Pancreas (tissue), 10 donors: ENCODE measurements at places on chromosomes 12 and 14. TPM values are rescaled to one million over a fixed set of nuclear protein-coding genes. Genes with fewer than 3 reads are reported as not detected.

GRCh38 chr12:87802721-87803011, 226.5 kb downstream of the C12orf50 start:
- H3K4me1 ChIP-seq, result peaks cover 12% of the 10 kb centered on the region
- no peaks in the 10 kb centered on the region for H3K27me3 ChIP-seq
- no peak overlapping the region for H3K27ac ChIP-seq
- DNase-seq, result no peak
- H3K4me3 ChIP-seq, result no peak overlapping the region

GRCh38 chr14:92945959-92946846, 23.3 kb downstream of the CHGA start:
- peak; percentile 44 for DNase-seq
- H3K27ac ChIP-seq, result no peak overlapping the region
- H3K36me3 ChIP-seq, result no peaks in the 10 kb centered on the region
- no peaks in the 10 kb centered on the region for H3K27me3 ChIP-seq

Gene DPF3
- 0.94 TPM for total RNA-seq

DNA sequence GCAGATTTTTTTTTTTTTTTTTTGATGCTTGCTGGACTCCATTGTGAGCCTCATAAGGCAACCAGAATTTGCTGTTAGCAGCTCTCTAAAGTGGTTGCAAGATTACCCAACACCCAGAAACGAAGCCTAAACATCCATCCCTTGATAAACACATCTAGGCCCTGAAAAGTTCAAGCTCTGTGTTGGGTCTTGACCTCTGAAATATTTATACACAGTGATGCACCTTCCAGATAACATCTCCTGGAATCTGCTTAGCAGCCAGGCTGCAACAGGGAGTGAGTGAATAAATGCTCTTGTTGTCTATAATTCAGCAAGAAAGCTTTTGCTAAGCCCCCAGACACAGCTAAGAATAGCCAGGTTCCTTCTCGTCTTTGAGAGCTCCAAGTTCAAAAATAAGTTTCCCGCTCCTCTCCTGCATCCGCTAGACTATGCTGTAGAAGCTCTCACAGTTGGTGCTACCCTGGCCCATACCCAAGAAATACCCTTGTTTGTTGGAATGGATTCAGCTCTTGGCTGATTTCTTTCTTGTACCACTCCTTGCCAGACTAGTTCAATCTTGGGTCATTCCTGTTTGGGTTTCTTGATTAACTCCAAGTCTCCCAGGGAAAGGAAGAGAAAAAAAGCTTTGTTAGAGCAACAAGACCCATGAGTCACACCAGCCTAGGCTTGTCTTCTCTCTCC, 610.6 kb upstream of the TBX3 start:
- H3K4me1 ChIP-seq, result no peaks in the 10 kb centered on the region
- no peaks in the 10 kb centered on the region for H3K36me3 ChIP-seq
- no peak overlapping the region for H3K4me3 ChIP-seq
- H3K27me3 ChIP-seq, result no peaks in the 10 kb centered on the region
- no peak for DNase-seq
- H3K27ac ChIP-seq, result no peak overlapping the region

- peaks cover 5% of the 10 kb centered on the region for H3K4me1 ChIP-seq
- peak; percentile 67 for DNase-seq
- no peaks in the 10 kb centered on the region for H3K36me3 ChIP-seq
- H3K27me3 ChIP-seq, result no peaks in the 10 kb centered on the region
- no peak overlapping the region for H3K4me3 ChIP-seq
These were observed 2.3 kb upstream of the HSPB8 start for GRCh38 chr12:119176267-119177055.

DNA sequence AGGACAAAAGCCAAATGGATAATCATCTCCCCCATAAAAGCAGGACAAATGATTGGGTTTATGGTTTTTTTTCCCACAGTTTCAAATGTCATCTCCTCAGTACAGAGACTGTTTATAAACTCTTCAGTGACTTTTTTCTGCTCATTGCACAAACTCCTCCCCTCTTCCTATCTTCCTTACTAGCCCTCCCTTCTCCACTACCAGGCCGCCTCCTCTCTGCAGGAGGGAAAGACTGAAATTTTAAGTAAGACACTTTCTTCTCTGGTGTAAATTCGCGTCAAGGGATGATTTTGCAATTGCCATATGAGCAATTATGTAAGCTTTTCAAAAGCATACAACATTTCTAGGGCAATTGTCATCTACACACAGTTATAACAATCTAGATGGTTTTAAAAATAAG, 37.0 kb downstream of the BTG1 start:
- H3K27me3 ChIP-seq, result no peaks in the 10 kb centered on the region
- no peak for DNase-seq
- peaks cover 15% of the 10 kb centered on the region for H3K4me1 ChIP-seq
- H3K36me3 ChIP-seq, result no peaks in the 10 kb centered on the region
- peak overlapping the region; percentile 66 for H3K27ac ChIP-seq
- H3K4me3 ChIP-seq, result no peak overlapping the region

GRCh38 chr12:127245009-127245408, 1022.0 kb upstream of the TMEM132C start:
- no peak overlapping the region for H3K4me3 ChIP-seq
- no peaks in the 10 kb centered on the region for H3K27me3 ChIP-seq
- H3K4me1 ChIP-seq, result no peaks in the 10 kb centered on the region
- no peaks in the 10 kb centered on the region for H3K36me3 ChIP-seq

Gene RPL6
- total RNA-seq, result 911 TPM

Gene MMP14
- total RNA-seq, result 61.8 TPM

Gene CBLN3
- total RNA-seq, result 0.84 TPM

- no peak overlapping the region for H3K4me3 ChIP-seq
- peaks cover 17% of the 10 kb centered on the region for H3K4me1 ChIP-seq
- H3K36me3 ChIP-seq, result no peaks in the 10 kb centered on the region
- H3K27me3 ChIP-seq, result no peaks in the 10 kb centered on the region
- no peak overlapping the region for H3K27ac ChIP-seq
These were observed 10.9 kb downstream of the RNF212B start for GRCh38 chr14:23248601-23249000.

GRCh38 chr12:82609234-82609914, 77.3 kb upstream of the TMTC2 start:
- no peak overlapping the region for H3K27ac ChIP-seq
- no peak for DNase-seq
- H3K27me3 ChIP-seq, result no peaks in the 10 kb centered on the region

- no peaks in the 10 kb centered on the region for H3K36me3 ChIP-seq
- H3K27ac ChIP-seq, result no peak overlapping the region
- H3K4me3 ChIP-seq, result no peak overlapping the region
- H3K27me3 ChIP-seq, result no peaks in the 10 kb centered on the region
- H3K4me1 ChIP-seq, result no peaks in the 10 kb centered on the region
These were observed 114.8 kb upstream of the RFLNA start for GRCh38 chr12:124179936-124180607.

DNA sequence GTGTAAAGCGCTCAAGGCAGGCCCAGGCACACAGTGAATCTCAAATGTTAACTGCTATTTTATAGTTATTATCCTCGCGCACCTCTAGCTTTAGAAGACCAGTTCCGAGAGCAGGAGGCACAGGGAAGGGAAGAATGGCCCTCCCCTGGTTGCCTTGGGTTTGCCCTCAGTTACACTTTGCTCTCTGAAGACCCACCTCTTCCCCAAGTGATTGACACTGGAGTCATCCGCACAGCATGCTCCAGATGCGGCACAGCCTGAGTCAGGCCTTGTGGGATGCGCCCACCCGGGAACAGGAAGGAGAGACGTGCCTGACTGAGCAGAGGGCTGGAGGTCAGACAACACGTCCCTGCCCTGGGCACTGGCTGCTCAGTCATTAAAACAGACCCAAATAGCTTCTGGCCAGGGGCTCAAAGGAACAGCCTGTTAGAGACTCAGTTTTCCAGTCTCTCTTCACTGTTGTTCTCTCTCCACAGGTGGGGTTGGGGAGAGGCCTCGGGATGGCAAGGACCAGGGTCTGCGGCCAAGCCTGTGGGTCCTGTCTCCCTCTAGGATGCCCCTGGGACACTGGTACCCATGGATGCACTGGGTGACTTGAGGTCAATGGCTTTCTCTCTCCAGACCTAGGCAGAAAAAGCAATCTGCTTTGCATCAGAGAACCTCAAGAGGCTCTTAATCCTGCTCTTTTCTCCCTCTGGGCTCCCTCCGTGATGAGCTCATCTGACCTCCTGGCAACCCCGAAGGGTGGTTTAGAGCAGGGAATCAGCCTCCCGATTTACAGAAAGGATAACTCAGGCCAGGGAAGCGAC, 13.6 kb upstream of the MLXIP start:
- no peaks in the 10 kb centered on the region for H3K27me3 ChIP-seq
- peaks cover 27% of the 10 kb centered on the region for H3K4me1 ChIP-seq
- peak overlapping the region; percentile 30 for H3K4me3 ChIP-seq
- peaks cover 3% of the 10 kb centered on the region for H3K36me3 ChIP-seq
- DNase-seq, result no peak

DNA sequence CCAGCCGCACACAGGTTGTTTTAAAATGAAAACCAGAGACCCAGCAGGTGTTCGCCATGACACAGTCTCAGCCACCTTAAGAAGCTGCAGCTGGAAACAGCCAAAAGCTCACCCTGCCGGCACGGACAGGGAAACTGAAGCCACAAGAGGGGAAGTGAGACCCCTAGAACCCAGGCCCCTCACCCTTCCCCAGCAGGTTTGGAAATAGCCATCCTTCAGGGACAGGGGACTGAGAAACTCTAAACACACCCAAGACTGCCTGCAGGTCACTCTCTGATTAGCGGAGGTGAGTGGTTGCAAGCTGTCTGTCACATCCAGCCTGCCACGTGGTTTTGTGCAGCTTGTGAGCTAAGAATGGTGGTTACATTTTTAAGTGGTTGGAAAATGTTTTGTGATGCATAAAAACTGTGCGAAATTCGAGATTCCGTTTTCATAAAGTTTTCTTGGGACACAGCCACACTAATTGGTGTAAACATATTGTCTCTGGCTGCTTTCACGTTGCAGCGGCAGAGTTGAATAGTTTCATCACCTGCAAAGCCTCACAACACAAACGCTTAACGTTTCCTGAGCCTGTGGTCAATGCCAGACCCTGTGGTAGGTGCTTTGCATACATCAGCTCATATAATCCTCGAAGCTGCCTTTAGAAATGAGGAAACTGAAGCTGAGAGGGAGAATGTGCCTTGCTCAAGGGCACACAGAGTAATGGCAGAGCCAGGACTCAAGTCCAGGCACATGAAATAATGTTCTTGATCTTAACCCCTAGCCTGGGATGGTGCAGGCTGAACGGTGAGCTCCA, 1.7 kb upstream of the SELPLG start:
- no peak for DNase-seq
- no peaks in the 10 kb centered on the region for H3K4me1 ChIP-seq
- no peak overlapping the region for H3K4me3 ChIP-seq
- no peaks in the 10 kb centered on the region for H3K36me3 ChIP-seq
- no peak overlapping the region for H3K27ac ChIP-seq

DNA sequence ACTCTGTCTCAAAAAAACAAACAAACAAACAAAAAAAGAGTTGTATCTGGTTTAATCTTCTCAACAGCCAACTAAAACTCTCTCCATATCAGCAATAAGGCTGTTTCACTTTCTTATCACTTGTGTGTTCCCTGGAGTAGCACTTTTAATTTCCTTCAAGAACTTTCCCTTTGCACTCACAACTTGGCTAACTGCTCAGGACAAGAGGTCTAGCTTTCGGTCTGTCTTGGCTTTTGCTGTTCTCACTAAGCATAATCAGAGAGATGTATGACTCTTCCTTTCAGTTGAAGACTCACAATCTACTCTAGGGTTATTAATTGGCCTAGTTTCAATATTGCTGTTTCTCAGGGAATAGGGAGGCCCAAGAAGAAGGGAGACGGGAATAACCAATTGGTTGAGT, 12.3 kb downstream of the NEMP1 start:
- H3K36me3 ChIP-seq, result no peaks in the 10 kb centered on the region
- H3K27ac ChIP-seq, result no peak overlapping the region
- peaks cover 3% of the 10 kb centered on the region for H3K4me1 ChIP-seq
- no peaks in the 10 kb centered on the region for H3K27me3 ChIP-seq
- no peak for DNase-seq

GRCh38 chr14:102096569-102097188, 9.8 kb upstream of the HSP90AA1 start:
- no peak overlapping the region for H3K4me3 ChIP-seq
- DNase-seq, result peak; percentile 86
- no peak overlapping the region for H3K27ac ChIP-seq
- H3K27me3 ChIP-seq, result no peaks in the 10 kb centered on the region
- no peaks in the 10 kb centered on the region for H3K4me1 ChIP-seq

GRCh38 chr14:36619853-36620252, 37.4 kb upstream of the NKX2-8 start:
- no peaks in the 10 kb centered on the region for H3K4me1 ChIP-seq
- H3K27me3 ChIP-seq, result no peaks in the 10 kb centered on the region
- DNase-seq, result no peak
- no peaks in the 10 kb centered on the region for H3K36me3 ChIP-seq
- no peak overlapping the region for H3K27ac ChIP-seq

GRCh38 chr12:53097207-53097563, 282 bp upstream of the IGFBP6 start:
- H3K4me1 ChIP-seq, result no peaks in the 10 kb centered on the region
- no peaks in the 10 kb centered on the region for H3K27me3 ChIP-seq
- no peak for DNase-seq
- H3K27ac ChIP-seq, result peak overlapping the region; percentile 29
- H3K36me3 ChIP-seq, result no peaks in the 10 kb centered on the region

Gene SAMD15
- total RNA-seq, result 0.28 TPM

GRCh38 chr14:28767853-28768741, 1.5 kb downstream of the FOXG1 start:
- no peaks in the 10 kb centered on the region for H3K36me3 ChIP-seq
- H3K27me3 ChIP-seq, result peaks cover 6% of the 10 kb centered on the region
- DNase-seq, result no peak
- H3K27ac ChIP-seq, result no peak overlapping the region

- H3K36me3 ChIP-seq, result peaks cover 19% of the 10 kb centered on the region
- peaks cover 30% of the 10 kb centered on the region for H3K4me1 ChIP-seq
- H3K27ac ChIP-seq, result peak overlapping the region; percentile 93
- H3K4me3 ChIP-seq, result no peak overlapping the region
- DNase-seq, result no peak
These were observed 8.8 kb downstream of the TNFRSF1A start for GRCh38 chr12:6333029-6333428.

Gene LRCOL1
- total RNA-seq, result not detected

DNA sequence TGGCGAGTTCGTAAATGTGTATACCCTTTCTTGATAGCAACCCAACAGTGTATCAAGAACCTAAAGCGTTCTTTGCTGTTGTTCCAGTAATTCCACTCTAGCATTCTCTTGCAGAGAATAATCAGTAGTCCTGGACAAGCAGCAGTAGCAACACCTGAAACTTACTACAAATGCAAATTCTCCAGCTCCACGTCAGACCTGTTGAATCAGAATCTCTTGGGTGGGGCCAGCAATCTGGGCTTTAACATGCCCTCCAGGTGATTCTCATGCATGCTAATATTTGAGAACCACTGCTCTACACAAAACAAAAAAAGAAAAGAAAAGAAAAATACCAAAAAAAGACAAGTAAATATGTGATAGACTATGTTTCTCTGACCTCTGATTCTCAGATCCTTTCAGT, 10.1 kb downstream of the PTGDR start:
- no peak overlapping the region for H3K27ac ChIP-seq
- no peak for DNase-seq
- no peaks in the 10 kb centered on the region for H3K36me3 ChIP-seq
- no peaks in the 10 kb centered on the region for H3K27me3 ChIP-seq
- H3K4me1 ChIP-seq, result no peaks in the 10 kb centered on the region
